SK-N-MC (cell line): ENCODE measurements at places on chromosomes 7 and 10.

DNA sequence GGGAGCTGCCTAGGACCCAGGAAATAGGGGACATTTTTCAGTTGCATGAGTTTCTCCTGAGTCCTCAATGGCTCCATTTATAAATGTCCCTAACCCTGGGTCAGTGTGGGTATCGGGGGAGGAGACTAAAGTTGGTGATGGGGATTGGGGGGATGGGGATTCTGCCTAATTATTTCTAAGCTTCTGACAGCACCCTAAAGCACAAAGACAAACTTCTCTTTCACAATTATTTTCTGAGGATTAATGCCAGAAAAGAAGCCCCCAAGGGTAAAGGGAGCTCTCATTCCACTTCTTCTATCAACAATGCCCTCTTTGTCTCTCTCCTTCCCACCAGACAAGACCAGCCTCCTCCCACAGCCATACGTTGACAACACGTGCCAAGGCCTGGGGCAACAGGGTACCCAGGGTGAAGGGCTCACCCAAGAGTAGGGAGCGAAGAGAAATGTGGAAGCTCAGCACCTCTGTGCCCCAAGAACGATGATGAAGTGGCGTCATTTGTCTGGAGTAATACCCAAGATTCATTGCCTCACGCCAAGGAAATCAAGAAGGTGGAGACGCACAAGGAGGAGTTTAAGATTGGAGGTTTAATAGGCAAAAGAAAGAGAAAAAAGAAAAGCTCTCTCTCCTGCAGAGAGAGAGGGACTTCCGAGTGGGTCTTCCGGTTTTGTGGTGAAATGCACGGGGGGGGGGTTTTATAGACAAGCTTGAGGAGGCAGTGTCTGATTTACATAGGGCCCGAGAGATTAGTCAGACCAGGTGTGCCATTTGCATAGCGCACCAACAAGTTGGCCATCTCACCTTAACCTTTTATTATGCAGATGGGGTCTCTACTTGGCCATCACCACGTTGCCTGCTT is 14.4 kb upstream of the GJC3 start:
- no peak for DNase-seq

- DNase-seq, result no peak
These were observed 4.3 kb downstream of the CUBN start for GRCh38 chr10:17125206-17125893.

DNA sequence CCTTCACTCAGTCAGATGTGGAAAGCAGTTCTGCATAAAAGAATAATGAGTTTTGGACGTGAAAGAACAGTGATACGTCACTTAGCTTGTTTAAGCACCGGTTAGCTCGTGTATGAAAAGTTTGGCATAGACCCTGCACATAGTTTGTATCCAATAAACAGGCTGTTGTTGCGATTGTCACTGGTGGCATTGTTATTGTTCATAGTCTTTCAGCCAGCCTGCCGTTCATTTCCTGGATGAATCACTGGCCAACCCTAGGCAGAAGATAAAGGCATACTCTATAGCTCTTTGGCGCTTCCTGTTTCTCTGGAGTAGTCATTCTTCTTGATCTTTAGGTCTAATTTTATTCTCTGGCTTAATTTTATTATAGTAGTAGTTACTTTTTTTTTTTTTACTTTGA is 57.8 kb upstream of the ANKRD30A start:
- no peak for DNase-seq

DNA sequence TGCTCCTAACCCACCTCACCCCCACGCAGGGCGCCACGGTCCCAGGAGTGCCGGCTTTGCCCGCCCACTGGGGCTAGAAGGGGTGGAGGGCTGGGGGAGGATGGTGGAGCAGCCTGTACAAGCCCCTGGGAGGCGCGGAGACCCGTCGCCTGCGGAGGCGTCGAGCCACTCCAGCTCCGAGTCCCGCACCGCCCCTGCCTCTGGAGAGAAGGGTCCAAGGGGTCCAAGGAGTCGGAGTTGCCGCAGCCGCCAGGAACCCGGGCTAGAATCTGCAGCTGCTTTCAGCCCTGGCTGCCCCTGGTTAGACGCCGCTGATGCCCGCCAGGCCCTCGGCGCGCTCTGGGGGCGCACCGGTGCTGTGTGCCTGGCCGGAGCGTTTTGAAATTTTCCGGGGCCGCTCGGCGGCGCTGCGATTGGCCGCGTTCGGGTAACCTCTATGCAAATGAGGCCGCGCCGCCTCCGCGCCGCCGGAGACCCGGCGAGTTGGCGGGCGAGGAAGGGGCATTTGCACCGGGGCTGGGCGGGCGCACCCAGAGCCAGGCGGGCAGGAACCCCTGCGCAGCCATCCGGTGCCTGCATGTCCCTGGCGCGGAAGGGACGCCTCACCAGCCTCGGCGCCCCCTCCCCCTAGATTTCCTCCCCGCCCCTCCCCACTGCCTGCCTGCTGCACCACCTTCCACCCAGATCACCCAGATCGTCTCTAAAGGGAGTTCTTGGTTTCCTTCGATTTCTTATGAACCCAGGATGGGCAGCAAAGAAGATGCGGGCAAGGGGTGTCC is at the start of gene HMX2:
Gene HMX2, plus strand, starts transcription at position 502 of the 779 bp plus-strand sequence. Its CDS starts 243 bp downstream, at position 745.
- no peak for DNase-seq

- no peak for DNase-seq
These were observed 7.7 kb downstream of the PTN start for GRCh38 chr7:137335814-137336213.

DNA sequence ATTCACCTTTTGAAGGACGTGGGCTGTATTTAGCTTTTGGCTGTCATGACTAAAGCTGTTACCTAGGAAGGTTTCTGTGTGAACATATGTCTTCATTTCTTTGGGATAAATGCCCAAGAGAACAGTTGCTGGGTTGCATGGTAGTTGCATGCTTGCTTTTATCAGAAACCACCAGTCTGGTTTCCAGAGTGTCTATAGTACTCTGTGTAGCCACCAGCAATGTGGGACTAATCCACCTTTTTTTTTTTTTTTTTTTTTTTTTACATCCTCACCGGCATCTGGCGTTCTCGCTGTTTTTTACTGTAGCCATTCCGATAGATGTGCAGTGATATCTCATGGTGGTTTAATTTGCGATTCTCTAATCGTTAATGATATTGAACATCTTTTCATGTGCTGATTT is 297.8 kb downstream of the SDK1 start:
- DNase-seq, result no peak

GRCh38 chr7:1103009-1103788 is 15.3 kb downstream of the GPER1 start:
- no peak for DNase-seq

DNA sequence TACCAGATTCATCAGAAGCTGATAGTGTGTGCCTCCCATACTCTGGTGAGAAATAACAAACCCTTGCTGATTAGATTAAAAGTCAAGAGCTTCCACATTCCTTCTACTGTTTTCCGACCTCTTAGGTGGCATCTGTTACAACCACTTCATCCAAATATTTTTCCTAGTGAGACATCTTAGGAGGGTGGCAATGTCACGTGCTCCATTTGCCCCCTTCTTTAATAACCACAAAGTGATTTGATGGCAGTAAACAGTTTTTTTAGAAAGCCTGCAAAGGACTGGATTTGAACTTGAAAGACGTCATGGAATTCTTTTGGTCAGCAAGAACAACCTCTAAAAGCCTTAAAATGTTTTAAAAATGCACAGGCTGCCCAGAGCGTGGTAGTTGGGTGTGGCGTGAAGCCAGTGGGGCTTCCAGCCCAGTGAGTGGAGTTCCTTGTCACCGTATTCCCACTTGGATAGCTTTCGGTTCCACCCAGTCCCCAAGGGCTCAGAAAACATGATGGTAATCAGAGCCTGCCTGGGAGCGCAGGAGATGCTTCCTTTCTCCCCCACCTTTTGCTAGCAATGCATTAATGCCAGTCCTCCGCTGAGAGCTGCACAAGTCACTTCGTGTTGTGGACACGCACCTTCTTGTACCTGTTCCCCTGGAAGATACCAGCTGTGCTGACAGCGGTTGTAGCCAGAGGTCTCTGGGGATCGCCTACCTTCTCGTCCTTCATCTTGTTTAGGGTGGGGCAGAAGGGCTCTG is 256.4 kb downstream of the KIAA1217 start:
- no peak for DNase-seq

DNA sequence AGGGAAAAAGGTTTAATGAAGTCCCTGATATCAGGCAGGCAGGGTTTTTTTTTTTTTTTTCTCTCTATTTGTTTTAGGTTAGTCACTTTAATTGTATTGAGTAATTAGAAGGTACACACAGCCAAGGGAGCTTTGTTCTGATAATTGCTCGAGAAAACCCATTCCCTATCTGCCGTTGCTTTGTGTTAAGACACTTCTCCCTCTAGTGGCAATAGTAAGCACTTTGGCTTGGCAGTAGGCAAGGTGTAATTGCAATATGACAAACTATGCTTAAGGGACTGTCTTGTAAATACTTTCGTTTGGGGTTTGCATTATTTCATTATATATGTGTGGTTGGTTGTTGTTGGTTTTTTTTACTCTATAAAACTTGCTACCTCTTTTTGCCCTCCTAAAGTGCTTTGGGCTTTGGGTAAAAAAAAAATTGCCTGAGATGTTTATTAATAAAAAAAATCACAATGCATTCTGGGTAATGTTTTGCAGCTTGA is 113.4 kb downstream of the BTRC start:
- DNase-seq, result no peak

DNA sequence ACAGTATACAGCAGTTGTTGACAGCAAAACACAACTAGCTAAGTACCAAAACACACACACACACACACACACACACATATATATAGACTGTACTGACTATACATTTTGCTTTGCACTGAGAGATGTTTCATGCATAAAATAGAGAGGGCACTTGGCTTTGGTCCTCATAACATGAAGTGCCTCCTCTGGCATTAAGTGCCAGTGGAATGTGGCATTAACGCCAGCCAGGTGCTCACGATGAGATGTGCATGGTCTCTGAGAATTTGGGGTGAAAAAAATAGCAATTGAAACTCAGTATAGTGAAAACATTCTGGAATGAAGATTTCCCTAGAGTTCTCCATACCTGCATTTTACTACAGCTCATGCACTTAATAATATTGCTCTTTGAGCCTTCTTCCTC is 70.0 kb upstream of the INSYN2A start:
- DNase-seq, result no peak

- DNase-seq, result no peak
These were observed 287.0 kb upstream of the CDC14C start for GRCh38 chr7:48637382-48637781.

DNA sequence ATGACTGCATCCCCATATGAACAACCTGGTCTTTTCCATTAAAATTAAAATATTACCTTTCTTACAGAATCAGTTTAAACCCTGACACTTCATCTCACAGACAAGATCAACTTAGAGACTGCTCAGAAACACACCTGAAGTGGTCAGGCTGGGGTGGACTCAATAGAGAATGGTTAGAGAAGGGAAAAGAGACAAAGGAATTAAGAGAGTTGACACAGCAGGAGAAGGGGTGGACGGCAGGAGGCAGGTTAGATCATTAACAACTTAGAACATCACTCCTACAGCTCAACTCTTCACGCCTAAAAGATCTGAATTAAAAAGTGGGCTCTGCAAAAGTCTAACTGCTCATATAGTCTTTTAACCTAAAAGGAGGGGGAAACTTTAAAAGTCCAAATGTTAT is 157.7 kb upstream of the COL1A2 start:
- DNase-seq, result no peak

DNA sequence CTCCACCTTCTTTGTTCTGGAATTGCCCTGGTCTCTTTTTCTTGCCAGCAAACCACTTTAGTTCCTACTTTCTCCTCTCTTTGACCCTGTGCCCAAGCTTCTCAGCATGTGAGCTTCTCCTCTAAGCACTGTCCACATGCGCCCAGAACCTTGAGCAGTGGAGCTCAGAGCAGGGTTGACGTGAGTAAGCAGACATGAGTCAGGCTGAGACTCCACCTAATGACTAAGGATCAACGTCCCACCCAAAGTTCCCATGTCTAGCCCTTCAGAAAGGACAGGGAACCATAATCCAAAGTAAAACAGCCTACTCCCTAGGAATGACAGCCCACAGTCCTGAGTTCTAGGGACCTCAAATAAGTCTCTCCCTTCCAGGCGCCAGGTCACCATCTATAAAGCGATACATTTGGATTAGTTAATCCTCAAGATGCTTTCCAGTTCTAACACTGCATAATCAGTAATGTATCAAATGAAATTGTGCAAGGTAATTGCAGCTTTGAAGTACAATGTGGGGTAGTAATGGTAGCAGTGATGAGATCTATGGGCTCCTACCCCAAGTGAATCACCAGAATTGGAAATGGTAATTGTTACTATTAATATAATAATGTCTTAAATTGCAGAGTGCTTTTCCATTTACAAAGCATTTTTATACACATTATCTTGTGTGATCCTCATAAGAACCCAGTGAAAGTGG is 44.5 kb downstream of the KCNMA1 start:
- DNase-seq, result no peak

DNA sequence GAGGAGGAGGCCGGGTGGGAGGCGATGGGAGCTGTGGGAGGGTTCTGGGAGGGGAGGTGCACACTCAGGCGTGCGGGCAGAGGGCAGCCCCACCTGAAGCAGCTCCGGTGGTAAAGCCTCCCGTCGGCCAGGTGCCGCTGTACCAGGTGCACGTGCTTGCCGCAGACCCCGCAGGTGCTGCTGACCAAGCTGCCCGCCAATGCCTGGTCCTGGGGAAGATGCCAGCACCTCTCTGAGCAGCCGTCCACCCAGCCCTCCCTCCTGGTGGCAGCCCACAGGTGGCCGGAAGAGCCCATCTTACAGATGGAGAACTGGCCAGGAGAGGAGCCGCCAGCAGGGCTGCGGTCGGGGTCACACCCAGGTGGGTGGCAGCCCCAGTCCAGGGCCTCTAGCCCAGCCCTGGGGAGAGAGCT is 12.6 kb downstream of the MICALL2 start:
- DNase-seq, result no peak

- no peak for DNase-seq
These were observed 90.8 kb downstream of the ELAPOR2 start for GRCh38 chr7:86968618-86969017.

GRCh38 chr10:122112021-122112616 is 123.2 kb downstream of the TACC2 start:
- no peak for DNase-seq

GRCh38 chr7:30752979-30753378 is 1.0 kb downstream of the INMT start:
- no peak for DNase-seq

- DNase-seq, result no peak
These were observed 10.6 kb upstream of the BPGM start for GRCh38 chr7:134636008-134636449.

DNA sequence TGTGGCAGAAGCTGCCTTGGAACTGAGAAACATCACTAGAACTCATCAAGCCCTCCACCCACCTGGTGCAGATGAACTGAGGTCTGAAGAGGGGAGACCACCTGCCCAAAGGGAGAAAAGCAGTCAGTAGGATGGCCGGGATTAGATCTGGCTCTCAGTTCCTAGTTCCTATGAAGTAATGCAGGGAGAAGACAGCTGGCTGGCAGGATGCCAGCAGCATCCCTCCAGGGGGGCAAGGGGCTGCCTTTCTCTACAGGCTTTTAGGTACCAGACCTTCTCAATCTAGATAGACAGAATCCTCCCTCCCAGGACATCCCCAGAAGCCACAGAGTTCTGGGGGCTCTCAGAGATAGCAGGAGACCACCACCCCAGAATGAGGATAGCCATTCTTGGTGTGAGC is 7.8 kb downstream of the CRHR2 start:
- DNase-seq, result no peak

- DNase-seq, result no peak
These were observed 5.5 kb downstream of the WDR91 start for GRCh38 chr7:135205850-135206249.
